AG09309 (cell line): ENCODE measurements at places on chromosomes 5 and 9.

GRCh38 chr5:60639544-60639943 is 60.4 kb downstream of the DEPDC1B start:
- DNase-seq, result no peak

GRCh38 chr9:100700689-100701318 is 122.9 kb downstream of the CAVIN4 start:
- no peak for DNase-seq

- no peak for DNase-seq
Measured at GRCh38 chr5:165161204-165161603, 1655.8 kb downstream of the MAT2B start.

GRCh38 chr5:41960481-41960880 is 35.4 kb downstream of the FBXO4 start:
- no peak for DNase-seq

DNA sequence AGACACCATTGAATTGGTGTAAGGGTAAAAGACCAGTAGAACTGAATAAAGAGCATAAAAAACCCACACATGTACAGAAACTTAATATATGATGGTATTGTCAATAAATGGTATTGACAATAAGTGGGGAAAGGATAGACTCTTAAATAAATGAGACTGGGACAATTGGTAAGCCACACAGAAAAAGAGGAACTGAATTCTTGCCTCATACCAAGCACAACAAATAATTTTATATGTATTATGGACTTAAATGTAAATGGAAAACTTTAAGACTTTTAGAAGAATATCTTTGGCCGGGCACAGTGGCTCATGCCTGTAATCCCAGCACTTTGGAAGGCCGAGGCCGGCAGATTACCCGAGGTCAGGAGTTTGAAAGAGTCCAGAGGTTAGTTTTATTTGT is 37.9 kb upstream of the PPP2CA start:
- DNase-seq, result no peak

DNA sequence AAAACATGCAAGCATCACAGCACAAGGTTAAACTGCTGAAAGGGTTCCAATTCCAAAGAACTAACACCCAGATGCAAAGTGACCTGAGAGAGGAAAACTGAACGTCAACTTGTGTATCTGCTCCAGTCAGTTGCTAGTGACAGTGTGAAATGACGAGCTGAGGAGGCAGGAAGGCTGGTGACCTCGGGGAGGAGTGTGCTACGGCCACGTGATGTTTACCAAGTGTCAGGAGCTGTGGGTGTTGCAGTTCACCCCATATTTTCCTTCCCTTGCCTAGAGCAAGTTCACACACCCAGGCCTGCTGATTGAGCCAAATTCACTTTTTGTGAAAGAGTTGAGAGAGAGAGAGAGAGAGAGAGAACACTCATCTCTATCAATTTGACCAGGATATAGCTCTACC is 231.6 kb upstream of the ANKH start:
- DNase-seq, result no peak

DNA sequence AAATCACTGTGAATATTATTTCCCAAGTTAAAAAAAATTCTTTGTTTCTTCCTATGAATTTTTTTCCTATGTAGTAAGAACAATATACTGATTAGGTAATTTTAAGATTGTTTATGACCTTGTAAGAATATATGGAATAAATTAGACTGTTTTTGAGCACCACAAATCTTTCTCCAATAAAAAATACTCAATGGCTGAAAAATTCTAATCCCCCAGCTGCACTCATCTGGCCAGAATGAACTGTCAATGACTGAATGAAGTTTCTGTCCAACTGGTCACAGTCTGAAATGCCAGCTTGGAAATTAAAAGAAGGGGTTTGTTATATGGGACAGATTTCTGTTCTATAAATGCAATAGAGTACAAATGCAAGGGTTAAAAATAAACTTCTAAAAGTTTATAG is 569.5 kb upstream of the SEMA6A start:
- no peak for DNase-seq
